Naive thymus-derived CD4-positive, alpha-beta T cell (primary cell): ENCODE measurements at places on chromosomes 4 and X. TPM values are rescaled to one million over a fixed set of nuclear protein-coding genes. Genes with fewer than 3 reads are reported as not detected.
A peak's percentile ranks its signal among the peaks of the same experiment; 100 is the strongest.

Gene PPEF2
- total RNA-seq: 1.5 TPM

Gene TCEAL9
- total RNA-seq: 1.1 TPM

Gene NEUROG2
- not detected for total RNA-seq

Gene NLGN4X
- not detected for total RNA-seq

Gene PJA1
- total RNA-seq: 20.9 TPM

Gene CTAG1A
- not detected for total RNA-seq

Gene RNF175
- 6.4 TPM for total RNA-seq

Gene GUCY1A1
- total RNA-seq: 0.77 TPM

Gene NPY1R
- not detected for total RNA-seq

Gene SATL1
- not detected for total RNA-seq

GRCh38 chr4:10050721-10051120 lies 29.4 kb upstream of the SLC2A9 start:
- DNase-seq: no peak

DNA sequence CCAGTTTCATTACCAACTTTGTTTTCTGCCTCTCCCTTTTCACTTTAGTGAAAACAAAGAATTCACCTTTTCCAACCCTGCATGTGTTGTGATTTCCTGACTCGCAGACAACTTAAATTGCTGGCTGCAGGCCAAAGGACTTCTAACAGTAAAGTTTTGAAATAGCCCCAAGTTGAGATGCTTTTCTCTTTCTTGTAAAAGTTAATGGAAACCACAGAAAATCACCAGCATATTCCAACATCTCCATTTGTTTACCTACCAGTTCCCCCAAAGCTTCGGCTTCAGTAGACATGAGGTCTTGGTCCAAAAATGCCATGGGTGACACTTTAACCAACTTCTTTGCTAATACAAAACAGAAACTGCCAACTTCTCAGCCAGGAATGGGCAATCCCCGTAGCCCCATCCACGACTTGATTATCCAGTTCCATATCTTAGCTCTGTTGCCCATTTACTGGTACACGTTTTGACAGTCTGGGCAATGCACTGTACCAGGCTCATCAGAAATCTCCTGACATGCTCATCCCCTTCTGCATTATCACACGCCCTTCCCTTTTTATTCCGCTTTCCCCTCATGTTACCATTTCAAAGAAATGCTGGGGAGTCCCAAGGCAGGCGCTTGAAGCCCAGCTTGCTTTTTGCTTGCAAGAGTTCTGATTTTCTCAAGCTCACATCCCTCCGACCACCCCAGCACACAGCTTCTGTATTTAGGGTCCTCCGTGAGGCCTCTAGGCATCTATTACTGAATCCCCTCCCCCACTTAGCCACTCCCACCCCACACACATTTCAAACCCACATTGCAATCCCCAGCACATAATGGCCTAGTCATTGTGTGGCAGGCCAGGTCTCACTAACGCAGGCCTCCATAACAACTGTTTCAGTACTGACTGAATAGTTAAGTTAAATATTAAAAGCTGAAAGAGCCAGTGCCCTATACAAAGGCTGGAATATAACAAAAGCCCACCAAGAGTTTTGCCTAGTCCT lies 137.9 kb upstream of the S100G start:
- DNase-seq: no peak

DNA sequence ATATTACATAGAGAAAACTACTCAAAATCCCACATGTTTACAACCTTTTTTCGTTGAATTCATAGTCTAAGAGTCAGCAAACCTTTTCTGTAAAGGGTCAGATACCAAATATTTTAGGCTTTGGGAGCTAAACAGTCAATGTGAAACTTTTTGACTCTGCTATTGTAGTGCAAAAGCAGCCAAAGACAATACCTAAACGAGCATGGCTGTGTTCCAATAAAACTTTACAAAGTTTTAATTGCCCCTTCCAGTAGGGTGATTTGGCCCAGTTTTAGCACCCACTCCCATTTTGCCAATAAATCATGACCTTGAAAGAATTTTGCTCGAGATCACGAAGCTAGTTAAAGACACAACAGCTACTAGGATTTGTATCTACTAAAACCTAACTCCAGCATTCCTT lies 147.2 kb downstream of the ANKRD50 start:
- DNase-seq: no peak

DNA sequence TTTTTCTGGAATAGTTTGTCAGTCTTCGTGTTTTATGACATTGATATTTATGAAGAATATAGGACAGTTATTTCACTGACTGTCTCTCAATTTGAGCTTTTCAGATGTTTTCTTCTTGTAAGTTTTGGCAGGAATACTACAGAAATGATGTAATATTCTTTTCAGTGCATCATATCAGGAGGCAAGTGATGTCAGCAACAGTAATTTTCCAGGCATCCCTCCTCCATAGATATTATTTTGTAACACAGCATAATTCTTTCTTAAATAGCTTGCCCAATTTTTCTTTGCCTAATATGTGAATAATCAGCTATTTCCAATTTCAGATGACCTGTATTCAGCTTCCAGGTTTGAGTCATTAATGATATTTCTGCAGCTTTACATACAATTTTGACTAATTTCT lies 211.1 kb downstream of the ADGRL3 start:
- DNase-seq: no peak

- DNase-seq: no peak
Observed at GRCh38 chr4:132958457-132959263, 190.4 kb upstream of the PCDH10 start.

- no peak for DNase-seq
Observed at GRCh38 chrX:25204182-25204581, 188.4 kb upstream of the ARX start.

GRCh38 chr4:127048376-127049044 lies 584.2 kb upstream of the INTU start:
- no peak for DNase-seq

DNA sequence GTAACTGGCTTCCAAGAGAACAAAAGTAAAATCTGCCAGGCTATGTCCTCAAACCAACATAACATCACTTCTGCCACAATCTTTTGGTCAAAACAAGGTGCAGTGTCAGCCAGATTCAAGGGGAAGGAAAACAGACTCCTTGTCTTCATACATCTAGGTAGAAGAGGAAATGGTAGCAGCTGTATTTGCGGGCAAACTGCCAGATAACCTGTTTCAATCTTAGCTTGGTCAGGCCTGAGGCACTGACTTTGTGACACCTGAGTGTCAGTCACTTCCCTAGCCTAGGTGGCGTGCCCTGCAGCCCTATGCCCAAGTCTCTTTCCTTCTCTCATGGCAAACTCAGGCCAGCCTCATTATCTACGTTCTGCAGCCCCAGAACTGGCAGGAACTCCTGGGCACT lies 146.2 kb upstream of the JADE1 start:
- peak; percentile 43 for DNase-seq

GRCh38 chr4:66275411-66276038 lies 605.2 kb upstream of the EPHA5 start:
- no peak for DNase-seq
